ENCODE measurements at places on chromosomes 1 and 21.

DNA sequence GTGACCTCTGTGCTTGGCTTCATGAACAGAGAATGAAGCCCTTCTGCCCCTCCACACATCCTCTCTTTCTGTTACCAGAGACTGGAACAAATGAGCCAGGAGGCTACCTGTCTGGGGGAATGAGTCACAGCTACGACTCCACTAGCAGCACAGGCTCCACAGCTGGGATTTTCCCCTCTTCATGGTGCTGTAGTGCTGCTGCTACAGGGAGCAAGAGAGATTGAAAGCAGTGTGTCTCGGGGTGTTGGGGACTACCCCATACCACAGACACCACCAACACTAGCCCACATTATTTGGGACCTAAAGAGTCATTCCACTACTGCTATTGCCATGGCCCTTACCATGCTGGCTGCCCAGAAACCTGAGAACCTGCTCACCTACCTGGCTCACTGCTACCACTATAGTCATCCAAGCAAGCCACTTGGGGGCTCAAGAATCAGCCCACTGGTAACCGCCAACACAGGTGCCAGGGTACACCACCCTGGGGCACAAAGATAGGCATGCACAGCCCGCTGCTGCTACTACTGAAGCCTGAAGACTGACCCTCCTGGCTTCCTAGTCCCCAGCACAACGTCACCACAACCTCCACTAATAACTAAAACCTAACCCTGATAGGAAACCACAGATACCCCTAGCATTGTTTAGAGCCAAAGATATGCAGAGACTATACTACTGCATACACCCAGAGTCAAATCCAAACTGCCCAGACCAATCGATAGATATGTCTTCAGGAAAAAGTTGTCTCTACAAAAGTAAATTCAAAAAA lies 17.7 kb downstream of the CD1E start:
- no peak for DNase-seq

GRCh38 chr1:209063767-209064659 lies 519.5 kb upstream of the CAMK1G start:
- peak; percentile 29 for DNase-seq

DNA sequence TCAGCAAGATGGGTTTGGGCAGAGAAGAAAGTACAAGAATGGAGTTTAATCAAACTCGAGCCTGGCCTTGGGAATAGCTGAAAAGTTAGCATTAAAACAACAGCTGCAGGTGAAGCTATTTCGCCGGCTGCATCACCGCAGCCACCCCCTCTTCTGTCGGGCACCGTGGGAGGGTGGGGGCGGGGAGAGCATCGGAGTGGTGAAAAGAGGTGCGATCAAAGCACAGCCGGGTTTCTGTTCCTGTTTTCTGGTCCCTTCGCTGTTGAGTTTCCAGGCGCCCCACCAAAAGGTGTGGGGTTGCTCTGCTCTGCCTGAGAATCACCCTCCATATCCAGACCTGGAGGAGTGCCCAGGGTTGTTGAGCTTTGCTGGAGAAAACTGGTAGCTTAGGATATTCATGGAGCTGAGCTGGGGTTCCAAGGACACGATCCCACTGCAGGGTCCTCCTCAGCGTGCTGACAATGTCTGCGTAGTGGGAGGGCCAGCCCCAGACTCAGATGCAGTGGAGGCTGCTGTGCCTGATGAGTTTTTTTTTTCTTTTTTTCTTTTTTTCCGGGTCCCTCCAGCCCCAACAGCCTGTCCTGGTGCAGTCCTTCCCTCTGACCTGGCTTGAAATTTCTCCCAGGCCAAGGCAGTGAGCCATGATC lies 127.5 kb upstream of the C1orf174 start:
- no peak for DNase-seq

GRCh38 chr1:96971439-96971838 lies 249.9 kb downstream of the PTBP2 start:
- no peak for DNase-seq

- DNase-seq, result peak; percentile 24
These were observed 72.5 kb upstream of the TNFSF18 start for GRCh38 chr1:173122958-173123852.

DNA sequence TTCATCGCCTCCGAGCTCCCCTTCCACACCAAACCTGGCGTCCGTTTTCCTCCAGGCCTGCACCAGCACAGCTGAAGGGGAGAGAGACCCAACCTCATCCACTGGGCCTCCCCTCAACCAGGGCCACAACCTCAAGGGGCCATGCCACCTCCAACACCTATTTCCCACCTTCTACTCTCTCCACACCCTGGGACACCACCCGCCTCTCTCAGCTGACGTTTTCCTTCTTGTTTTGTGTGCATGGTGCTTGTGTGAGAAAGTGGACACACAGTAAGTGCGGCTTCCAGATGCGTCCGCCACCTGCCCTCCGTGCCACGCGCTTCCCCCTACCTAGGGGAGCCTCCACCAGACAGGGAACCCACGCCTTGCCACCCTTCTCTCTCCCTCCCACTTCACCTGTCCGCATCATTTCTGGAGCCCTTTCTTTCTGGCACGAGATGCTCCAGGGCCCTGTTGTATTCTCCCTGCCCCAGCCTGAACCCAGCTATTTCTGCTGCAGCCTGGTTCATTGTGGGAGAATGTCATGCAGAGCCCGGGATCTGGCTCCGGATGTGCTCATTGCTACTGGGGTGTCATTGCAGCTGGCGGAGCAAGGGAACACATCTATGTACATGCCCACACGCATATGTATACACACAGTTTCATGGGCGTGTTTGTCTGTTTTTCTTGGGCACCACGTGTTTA lies 1.3 kb upstream of the GNB1 start:
- DNase-seq, result no peak

Data from BE2C (cell line).